Chondrocyte (in vitro differentiated cells): ENCODE measurements at places on chromosomes 1 and 21. TPM values are rescaled to one million over a fixed set of nuclear protein-coding genes. Genes with fewer than 3 reads are reported as not detected.

The SAMSN1 gene
- not detected in 3 replicates for total RNA-seq

The ETV3L gene
- not detected in 3 replicates for total RNA-seq

The CORT gene
- total RNA-seq, result 0.65 TPM in 1 of 3 replicates, not detected in the others

The ZSCAN20 gene
- total RNA-seq, result 4.4 to 5.9 TPM (median 5.4 TPM) in 3 replicates

The HFM1 gene
- 0.46 to 0.63 TPM (median 0.62 TPM) in 3 replicates for total RNA-seq

The IFNAR1 gene
- total RNA-seq, result 40.3 to 52.3 TPM (median 47.7 TPM) in 3 replicates

The PTCH2 gene
- total RNA-seq, result 1.3 to 2.0 TPM (median 1.3 TPM) in 3 replicates

The S100A12 gene
- not detected in 3 replicates for total RNA-seq

DNA sequence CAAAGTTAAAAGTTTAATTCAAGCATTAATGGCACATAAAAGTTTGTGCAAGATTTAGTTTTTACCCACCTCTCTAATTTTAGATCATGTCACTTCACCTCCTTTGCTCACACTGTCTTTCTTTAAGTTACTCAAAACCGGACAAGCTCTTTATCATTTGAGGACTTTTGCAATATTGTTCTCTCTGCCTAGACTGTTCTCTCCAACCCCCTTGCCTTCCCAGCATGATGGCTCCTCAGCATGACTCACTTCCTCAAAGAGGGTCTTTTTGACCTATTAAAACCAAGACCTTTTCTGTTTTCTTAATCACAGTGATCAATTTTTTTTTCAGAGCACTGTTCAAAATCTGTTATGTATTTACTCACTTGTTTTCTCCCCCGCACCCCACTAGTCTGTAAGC, 61.3 kb downstream of the XKR8 start:
- DNase-seq, result no peak

DNA sequence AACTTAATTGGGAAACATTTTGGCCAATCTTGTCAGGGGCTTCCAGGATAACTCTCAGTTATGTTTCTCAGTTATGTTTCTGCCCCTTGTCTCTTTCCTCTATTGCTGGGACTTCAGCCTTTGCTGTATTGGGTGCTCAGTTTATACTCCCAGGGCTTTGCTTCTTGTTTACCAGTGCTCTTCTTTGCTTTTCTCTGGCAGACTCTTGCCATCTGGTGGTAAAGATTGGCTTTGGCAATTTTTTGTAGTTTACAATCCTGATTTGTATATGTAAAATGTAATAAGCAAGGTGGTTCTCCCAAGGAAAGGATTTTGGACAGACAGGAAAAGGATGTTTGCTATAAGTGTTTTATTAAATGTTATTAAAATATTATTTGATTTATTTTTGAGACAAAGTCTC, 37.9 kb downstream of the FABP3 start:
- no peak for DNase-seq

DNA sequence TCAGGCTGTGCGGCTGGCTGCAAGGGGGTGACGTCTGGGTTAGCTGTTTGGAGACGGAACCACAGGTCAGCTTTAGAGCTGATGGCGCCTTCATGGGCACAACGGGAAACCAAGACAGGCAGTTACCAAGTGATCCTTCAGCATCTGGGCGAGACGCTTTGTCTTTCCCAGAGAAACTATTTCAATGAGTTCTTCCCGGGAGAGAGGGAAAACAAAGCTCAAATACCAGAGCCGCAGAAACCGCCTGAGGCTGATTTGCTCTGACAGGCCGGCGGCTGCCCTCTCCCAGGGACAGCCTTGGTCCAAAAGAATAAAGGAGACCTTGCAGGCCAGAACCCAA, 76.5 kb downstream of the CD58 start:
- no peak for DNase-seq

DNA sequence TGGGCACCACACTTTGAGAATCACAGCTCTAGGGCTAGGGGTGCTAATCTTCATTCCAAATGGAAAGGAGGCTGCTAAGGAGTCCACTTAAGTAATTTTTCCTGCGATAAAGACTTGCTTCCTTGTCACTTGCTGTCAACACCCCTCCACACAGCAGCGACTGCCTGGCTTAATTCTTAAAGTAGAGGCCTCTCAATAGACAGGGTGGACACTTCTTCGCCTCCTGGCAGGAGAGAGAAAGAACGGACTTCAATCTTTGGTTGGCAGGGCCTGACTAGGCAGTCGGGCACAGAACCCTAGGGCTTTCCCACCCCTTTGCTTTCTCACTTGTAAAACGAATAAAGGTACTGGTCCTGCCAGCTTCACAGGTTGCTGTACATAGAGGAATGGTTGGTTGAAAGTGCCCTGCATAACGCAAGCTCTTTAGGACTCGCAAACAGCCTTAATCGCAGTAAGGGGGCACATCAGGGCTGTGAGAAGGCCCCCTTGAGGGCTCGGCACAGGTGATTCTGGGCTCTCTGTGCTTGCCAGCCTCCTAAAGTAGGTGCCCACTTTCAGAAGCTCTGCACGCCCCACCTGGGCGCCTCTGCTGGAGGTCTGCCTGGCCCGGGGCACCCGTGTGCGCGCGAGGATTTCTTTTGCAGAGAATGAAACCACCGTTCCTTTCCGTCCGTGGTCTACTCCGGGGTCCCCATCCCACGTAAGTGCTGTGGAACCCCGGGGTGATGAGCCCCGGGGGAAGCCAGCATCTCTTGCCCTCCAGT, 47.6 kb upstream of the CD34 start:
- no peak for DNase-seq

DNA sequence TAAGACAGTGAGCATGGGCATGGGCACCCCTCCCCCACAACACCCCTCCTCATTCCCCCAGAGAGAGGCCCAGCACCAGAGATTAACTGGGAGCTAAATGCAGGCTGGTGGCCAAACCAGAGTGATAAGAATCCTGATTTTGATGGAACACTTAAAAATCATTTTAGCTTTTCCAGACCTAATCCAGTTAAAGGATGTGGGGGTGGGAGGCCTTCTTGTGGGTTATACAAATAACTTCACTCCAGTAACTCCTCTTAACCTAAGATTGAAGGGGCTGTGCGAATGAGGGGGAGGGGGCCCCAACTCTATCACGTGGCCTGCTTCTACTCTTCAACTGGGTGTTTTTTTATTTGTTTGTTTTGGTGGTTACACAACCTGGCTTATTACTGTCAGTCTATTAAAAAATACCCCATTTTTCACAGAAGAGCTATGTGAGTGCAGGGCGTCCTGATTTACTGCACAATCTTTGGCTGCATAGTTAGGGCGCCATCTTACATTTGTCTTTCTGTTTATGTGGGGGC, 398.1 kb upstream of the LYPLAL1 start:
- no peak for DNase-seq

GRCh38 chr1:247304031-247304430, 27.6 kb downstream of the ZNF496 start:
- no peak for DNase-seq

DNA sequence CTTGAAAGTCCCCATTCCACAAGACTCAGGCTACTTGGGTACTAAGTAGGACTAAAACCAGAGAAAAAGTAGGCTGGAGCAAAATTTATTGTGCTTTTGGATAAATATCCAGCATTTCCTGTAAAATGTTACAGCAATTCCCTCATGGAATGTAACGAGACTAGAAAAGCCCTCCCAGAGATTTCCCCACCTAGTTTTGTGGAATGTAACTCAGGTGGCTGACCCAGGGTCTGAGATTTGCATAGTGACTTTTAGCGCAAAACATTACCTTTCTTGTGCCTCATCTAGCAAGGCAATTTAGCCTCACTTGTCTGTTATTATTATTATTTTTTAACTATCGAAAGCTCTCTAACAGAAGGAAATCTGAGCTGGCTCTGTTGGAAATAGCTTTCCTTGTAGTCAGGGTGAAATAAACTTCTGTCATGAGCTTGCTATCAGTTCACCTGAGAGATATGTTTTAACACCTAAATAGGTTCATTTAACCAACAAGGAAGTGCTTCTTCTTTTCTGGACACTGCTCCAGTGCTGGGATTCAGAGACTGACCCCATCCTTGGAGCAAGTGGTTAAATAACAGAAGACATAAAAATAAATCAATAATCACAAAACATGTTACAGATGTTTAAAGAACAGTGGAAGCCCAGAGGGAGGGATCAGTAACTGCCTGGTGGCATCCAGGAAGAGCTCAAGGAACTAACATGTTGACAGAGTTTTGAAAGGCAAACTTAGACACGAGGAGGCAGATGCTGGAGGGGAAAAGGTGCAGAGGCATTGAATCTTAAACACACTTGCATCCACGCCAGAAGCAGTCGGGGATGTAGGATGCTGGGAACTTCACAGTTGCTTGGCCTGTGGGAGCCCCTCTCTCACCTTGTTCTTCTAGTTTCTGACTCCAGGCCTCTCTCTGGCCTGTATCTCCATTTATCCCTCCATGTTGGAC, 68.3 kb upstream of the RHOU start:
- DNase-seq, result no peak

GRCh38 chr1:208058756-208059155, 147.8 kb upstream of the CD34 start:
- no peak for DNase-seq

- no peak for DNase-seq
Observed at GRCh38 chr21:28705616-28706015, 287.1 kb downstream of the LTN1 start.

- no peak for DNase-seq
Observed at GRCh38 chr1:67646145-67647035, 38.6 kb upstream of the GADD45A start.

GRCh38 chr1:110872366-110872744, 593 bp upstream of the CD53 start:
- DNase-seq, result no peak

- no peak for DNase-seq
Observed at GRCh38 chr21:36547464-36547863, 67.5 kb upstream of the CLDN14 start.

DNA sequence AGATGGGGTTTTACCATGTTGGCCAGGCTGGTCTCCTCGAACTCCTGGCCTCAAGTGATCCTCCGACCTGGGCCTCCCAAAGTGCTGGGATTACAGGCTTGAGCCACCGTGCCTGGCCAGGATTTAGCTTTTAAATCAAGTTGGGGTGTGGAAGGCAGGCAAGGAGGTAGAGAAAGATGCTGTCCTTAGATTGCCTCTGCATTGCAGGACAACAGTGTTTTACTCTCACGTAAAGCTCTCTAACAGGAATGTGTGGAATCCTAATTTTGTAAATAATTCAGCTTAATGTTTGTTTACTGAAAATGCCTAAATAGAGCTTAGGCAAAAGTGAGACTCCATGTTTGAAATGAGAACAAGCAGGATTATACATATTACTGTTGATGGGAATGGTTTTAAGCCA, 29.5 kb upstream of the TGFB2 start:
- no peak for DNase-seq

- no peak for DNase-seq
Observed at GRCh38 chr1:222006715-222007114, 264.8 kb upstream of the DUSP10 start.

DNA sequence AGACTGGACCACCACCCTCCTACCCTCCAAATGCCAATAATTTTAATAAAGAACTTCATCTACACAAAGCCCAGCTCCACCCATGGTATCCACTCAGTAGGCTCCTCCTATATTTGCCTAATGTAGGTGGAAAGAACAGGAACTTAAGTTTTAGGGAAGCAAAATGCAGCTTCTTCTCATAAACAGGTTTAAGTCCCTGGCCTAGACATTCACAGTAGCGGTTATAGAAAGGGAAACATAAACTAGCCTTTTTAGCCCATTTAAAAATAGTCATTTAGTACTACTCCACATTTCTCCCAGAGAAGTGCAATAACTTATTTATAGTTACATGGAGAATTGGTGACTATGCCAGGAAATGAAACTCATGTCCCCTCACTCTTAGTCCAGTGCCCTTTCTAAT, 56.6 kb upstream of the CPLANE2 start:
- no peak for DNase-seq

DNA sequence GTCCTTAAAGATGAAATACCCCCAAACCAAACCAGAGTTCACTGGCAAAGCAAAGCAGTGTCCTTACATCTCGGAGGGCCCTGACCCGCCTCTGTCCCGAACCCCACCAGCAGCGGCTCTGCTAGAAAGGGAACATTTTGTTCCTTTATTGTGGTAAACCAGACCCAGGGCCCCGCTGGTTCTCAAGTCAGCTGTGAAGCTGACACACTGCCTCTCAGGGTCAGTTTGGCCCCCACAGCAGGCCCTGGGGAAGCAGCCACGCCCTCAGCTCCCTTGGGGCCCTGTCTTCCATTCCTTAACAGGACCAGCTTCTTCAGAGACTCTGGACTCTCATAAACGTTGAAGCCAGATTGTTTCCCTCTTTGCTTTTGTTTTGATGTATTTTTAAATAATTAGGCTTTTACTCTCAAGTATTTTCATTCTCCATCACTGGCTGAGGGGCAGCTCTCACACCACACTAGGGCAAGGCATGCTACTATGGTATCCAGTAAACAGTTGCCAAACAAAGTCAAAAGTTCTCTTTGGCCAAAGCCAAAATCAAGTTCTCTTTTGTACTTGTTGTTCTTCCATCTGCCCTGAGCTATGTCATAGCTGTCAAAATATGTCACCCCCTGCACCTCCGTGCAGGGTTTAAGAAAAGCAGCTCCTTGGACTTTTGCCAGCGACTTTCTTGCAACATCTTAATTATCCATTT, 61.1 kb upstream of the ANGPTL1 start:
- no peak for DNase-seq

DNA sequence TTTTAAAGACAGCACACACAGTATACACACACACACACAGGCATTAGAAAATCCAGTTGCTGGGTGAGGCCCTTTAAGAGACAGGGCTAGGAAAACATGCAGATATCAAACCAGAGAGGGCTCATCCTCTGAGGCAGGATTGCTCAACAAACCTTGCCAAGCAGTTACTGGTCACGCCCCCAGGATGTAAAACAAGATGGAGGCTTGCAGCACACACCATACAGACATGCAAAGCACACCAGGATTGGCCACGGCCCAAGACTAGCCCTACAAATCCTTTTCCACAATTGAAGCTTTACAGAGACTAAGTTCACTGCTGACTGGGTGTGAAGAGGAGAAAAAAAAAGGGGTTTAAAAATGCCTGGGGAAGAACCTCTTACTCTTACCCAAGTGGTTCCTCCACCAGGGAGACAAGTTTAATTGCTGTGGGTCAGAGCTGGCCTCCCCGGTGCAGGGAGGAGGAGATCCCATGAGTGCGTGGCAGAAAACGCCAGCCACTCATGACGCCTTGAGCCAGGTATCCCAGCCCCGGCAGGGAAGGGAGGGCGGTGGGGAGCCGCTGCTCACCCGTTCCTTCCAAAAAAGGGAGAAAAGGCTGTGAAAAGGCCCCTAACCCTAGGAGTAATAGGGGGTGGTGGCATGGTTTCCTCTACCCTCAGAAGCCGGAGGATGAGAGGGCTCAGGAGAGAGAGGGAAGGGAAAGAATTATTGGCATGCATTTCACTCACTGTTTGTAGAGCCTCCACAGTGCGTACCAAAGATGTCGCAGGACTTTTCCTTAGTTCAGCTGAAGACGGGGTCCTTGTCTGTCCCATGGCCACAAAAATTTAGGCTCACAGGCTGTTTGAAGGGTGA, 594.6 kb upstream of the ZP4 start:
- no peak for DNase-seq

DNA sequence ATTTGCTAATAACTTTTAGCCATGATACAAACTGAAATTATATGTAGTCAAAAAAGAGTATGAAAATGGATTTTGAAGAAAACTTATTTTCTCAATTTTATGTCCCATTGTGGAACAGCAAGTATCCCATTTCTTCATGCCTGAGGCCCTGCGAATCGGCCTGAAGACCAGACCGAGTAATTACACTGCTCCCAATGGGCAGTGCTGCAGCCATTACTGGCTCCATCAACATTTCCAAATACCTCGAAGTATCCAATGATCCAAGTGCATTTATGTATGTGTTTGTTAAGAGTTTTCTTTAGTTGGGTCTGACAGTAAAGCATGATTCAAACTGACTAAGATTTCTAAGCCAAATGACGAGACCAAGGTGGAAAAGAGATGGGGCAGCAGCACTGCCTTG, 44.4 kb downstream of the HSF2BP start:
- no peak for DNase-seq

- no peak for DNase-seq
Observed at GRCh38 chr1:173445164-173445563, 32.0 kb upstream of the PRDX6 start.
